ENCODE measurements at places on chromosomes 7 and 10. TPM values are rescaled to one million over a fixed set of nuclear protein-coding genes. Genes with fewer than 3 reads are reported as not detected.

PGAM2 gene
- 1,159 TPM for total RNA-seq

DNA sequence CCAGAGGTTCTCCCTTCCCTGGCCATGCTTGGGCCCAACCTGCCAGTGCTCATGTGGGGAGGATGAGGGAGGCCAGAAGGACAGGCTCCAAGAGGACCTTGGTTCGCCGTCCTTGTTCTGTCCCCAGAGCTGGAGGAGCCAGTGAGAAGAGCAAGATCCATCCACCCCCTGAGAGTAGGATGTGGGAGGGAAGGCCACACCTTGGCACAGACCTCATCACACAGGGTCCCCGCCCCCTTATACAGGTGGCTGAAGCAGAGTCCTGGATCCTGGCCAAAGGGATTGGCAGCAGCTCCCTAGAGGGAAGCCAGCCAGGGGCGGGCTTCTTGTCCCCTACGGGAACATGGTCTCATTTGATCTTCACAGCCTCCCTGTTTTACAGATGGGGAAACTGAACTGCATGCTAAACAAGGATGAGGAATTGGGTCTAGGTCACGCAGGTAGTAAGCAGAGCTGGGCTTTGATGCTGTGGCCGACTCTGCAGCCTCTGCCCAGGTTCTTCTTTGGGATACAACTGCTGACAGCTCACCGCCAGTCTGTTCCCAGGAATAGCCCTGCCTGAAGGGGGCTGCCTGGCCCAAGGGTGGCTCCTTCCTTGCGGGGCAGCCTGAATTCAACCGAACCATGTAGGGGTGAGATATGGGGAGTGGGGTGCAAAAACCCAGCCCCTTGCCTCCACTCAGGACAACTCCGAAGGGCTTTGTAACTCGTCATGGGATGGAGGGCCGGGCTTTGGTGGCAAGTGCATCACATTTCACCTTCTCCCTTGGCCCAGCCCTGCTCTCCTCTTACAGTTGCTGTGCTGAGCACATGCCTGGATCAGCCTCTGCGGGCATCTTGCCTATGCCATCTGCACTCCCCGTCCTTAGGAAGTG, 62.2 kb upstream of the KDM7A start:
- DNase-seq, result no peak

DNA sequence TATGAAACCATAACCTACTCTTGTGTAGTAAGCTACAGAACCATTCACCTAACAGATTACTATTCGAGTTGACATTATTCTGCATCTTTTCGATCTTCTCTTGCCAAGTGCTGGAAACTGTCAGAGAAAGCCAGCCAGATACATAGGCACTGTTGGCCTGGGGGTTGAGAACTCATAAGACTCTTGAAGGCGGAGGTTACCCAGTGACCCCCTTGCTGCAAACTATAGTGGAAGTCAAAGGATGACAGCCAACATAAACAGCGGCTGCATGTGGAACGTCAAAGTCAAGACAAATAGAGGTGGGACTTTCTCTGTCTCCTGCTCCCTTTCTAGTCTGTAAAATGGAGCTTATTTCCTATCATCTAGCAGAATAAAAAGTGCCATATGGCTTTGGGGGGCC, 394.2 kb downstream of the LRMDA start:
- DNase-seq, result no peak

GRCh38 chr7:27091941-27092818, 3.6 kb downstream of the HOXA1 start:
- no peak for DNase-seq

- peak; percentile 60 for DNase-seq
Observed at GRCh38 chr10:72186258-72186981, 29.4 kb upstream of the ANAPC16 start.

GRCh38 chr10:110872145-110872983, 636 bp downstream of the PDCD4 start:
- DNase-seq, result peak; percentile 76
